NCI-H69 (cell line): ENCODE measurements at places on chromosomes 3 and 15.
A peak's percentile ranks its signal among the peaks of the same experiment; 100 is the strongest.

DNA sequence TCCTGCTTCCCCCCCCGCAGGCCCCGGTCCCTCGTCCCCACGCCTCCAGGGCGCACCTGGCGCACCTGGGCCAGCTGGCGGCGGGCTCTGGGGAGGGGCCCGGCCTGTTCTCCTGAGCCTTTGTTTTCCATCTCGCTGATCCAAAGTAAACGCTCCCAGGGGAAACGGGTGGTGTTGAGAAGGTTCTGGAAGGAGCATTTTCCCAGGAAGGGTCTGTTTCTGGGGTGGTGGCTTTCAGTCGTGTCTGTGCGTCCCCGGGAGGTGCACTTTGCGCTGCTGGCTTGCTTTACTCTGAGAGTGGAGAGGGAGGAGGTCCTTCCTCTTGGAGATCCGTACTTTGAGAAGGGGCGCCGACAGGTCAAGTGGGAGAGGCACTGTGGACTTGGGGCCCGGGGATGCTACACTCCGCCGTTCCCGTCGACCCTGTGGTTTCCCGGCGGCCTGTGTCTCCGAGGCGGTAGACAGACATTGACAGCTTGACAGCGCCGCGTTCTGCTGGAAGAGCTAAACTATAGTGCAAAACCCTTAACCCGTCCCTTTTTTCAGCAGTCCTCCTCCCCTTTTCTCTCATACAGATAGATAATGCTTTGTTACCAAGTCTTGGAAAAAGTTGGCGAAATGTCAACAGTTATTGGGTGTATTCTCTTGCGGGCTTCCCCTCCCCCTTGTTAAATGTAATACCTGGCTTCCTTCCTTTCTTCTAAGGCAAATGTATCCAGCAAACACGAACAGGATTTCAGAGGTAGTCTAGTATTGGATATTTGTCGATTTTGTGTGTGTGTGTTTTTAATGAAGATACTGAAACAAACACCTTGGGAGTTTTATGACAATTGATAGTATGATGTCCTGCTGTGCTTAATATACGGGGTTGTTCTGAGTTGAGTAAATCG lies 6.5 kb downstream of the TPM1 start:
- peak; percentile 92 for DNase-seq

GRCh38 chr3:15899388-15899787 lies 101.6 kb upstream of the ANKRD28 start:
- DNase-seq, result peak; percentile 1

DNA sequence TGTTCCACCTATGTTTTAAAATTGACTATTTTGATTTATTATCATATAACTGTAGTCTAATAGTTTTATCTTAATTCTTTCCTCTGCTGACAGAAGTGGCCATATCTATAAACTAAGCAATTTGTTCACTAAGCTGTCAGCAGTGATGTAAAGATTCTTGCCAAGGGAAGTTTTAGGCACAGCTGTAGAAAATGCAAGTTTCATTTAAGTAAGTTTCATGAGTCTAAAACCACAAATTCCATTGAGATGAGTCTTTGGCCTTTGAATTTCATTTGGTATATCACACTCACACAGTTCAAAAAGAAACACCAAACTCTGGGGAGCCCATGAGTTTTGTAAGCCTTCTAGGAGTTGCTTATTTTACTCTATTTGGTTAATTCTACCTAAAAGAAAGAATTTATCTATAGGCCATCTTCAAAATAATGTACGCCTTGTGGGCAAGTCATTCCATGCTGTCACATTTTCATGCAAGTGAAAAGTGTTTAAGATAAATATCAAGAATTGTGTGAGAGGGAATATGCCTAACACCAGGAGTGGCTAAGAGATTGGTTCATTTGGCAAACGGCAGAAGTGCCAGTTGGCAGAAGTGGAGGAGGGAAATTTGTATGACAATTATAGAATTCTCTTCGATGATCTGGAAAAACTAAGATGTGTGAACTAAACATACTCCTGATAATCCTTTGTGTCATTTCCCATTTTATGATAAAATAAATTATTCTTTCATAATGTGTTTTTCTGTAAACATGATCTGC lies 292.9 kb downstream of the ZIC4 start:
- DNase-seq, result no peak

GRCh38 chr15:78988361-78988911 lies 43.6 kb upstream of the CTSH start:
- no peak for DNase-seq

GRCh38 chr3:141575879-141576743 lies 89.3 kb downstream of the RASA2 start:
- DNase-seq, result peak; percentile 10

DNA sequence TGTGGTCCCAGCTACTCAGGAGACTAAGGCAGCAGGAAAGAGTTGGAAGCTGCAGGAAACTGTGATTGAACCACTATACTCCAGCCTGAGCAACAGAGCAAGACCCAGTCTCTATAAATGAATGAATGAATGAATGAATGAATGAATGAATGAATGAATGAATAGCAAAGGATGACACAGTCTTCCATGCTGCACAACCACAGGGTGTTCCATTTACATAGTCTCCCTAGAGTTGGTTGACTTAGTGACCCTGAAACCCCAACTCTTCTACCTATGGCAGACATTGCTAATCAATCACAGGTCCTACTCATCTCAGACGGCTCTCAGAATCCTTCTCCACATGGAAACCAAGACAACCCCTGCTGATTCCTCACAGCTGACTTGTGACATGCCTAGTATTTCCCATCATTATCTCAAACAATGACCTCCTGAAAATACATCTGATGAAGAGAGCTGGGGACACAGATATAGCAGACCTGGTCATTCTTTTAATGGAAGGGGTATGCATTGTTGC lies 2.1 kb downstream of the IQCF5 start:
- DNase-seq, result no peak

GRCh38 chr15:39748276-39748675 lies 34.4 kb downstream of the FSIP1 start:
- DNase-seq, result no peak

DNA sequence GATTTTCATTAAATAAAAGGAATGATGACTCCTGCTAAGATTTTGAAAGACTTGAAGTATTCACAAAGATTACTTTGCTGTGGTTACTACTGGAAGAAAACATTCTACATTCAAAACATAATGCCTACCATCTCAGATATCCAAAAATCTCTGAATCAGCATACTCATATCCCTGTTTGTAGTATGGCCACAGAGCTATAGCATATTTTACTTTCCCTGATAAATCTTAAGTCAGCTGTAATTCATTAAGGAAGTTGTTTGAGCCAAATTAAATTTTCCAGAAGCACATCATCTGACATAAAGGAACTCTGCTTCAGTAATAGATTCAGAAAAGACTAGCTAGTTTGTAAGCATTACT lies 942.0 kb downstream of the ROBO1 start:
- DNase-seq, result no peak

GRCh38 chr3:34155108-34155507 lies 356.7 kb downstream of the PDCD6IP start:
- no peak for DNase-seq

GRCh38 chr3:130732501-130732900 lies 14.1 kb downstream of the PIK3R4 start:
- DNase-seq, result no peak

GRCh38 chr3:129398803-129399144 lies 29.7 kb downstream of the EFCAB12 start:
- DNase-seq, result no peak

GRCh38 chr15:67180035-67180434 lies 74.4 kb downstream of the AAGAB start:
- no peak for DNase-seq

DNA sequence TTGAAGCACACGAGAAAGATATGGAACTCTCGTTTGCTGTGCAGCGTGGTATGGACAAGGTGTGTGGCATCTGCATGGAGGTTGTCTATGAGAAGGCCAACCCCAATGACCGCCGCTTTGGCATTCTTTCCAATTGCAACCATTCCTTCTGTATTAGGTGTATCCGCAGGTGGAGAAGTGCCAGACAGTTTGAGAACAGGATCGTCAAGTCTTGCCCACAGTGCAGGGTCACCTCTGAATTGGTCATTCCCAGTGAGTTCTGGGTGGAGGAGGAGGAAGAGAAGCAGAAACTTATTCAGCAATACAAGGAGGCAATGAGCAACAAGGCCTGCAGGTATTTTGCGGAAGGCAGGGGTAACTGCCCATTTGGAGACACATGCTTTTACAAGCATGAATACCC lies 1.2 kb downstream of the MKRN3 start:
- DNase-seq, result no peak

GRCh38 chr3:117297541-117297940 lies 588.0 kb downstream of the TUSC7 start:
- no peak for DNase-seq

DNA sequence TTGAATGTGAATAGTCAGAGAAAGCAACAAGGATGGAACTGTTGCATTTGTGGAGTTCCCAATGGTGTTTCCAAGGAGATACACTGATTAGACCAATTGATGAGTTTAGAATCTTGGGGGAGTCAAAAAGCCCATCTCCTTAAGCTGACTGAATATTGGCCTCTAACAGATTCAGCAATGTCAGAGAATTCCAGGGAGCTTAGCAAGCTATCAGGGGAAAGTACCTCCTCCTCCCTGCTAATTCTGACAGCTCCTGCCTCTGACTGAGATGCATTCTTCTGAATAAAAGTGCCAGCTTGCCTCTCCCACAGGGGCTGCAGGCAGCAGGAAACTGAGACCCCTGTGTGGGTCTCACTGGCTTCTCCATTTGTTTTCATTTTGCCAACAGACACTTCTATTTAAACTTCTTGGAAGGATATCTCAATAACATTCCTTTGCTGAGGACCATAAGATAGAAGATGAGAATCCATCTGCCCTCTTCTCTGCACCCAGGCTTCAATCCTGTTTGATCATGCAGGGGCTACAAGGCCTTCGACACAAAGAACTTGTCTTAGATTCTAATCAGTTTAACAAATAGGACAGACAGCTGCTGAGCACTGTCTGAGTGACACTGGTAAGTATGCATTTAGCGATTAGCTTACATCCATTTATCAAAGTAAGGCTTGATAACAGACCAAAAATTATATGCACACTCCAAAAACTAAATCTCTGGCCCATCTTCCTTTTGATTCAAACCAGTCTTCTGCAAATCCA lies 1080.8 kb downstream of the TUSC7 start:
- no peak for DNase-seq
